ENCODE measurements at places on chromosomes 4 and X.

GRCh38 chrX:41084893-41085511 lies at the start of gene USP9X:
Gene USP9X, plus strand, starts transcription at chrX:41085445. Its CDS starts 38,184 bp downstream, at chrX:41123629.
- DNase-seq, result peak; percentile 88

- no peak for DNase-seq
These were observed 102.1 kb upstream of the LRPAP1 start for GRCh38 chr4:3634281-3634857.

- DNase-seq, result no peak
These were observed 17.7 kb upstream of the HERC5 start for GRCh38 chr4:88439161-88439760.

DNA sequence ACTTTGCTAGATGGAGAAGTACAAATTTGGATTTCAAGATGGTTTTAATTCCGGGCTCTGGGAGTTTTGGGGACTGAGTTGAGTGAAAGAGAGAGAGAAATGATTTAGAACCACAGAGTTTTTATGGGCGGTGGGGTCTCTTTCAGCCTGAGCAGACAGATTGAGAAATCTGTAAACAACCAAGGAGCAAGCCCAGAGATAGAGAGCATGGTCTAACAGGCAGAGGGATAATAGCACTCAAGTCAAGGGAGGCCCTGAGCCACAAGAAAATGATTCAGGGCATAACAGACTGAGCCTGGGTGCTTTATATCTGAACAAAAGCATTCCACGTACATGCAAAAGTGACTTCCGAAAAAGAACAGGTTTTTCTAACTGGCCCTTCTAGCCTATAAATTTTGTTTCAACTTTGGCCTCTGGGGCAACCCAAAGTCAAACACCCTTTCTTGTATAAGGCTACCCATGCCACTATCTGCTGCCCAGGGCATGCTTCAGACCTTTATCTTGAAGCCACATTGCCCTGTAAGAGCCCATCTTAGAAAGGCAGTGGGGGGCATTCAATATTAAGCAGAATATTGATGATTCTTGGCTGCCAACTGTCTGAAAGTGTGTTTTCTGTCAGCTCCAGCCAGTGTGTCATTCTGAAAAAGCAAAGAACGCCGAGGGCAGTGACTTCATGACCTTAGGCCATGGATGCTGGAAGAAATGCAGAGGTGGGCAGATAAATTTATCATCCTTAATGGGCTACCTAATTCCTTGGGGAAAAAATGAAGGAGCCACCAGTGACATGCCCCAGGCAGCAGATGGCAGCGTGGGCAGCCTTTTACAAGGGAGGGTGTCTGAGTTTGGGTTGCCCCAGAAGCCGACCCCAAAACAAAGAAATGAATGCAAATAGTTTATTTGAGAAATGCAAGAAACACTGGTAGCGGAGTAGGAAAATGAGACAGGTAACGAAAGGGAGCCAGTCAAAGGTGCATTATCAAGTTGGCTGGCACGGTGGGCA lies 637.6 kb downstream of the MID1IP1 start:
- no peak for DNase-seq

- peak; percentile 20 for DNase-seq
These were observed 31.6 kb upstream of the IRAK1 start for GRCh38 chrX:154051201-154051810.

GRCh38 chr4:89283226-89284009 lies 24.2 kb downstream of the GPRIN3 start:
- no peak for DNase-seq

- peak; percentile 19 for DNase-seq
These were observed 6.8 kb upstream of the IQSEC2 start for GRCh38 chrX:53288189-53288588.

- no peak for DNase-seq
These were observed 57.1 kb upstream of the ADGRG2 start for GRCh38 chrX:19179389-19179788.

- DNase-seq, result no peak
These were observed 31.1 kb upstream of the GTPBP6 start for GRCh38 chrX:349702-350101.

DNA sequence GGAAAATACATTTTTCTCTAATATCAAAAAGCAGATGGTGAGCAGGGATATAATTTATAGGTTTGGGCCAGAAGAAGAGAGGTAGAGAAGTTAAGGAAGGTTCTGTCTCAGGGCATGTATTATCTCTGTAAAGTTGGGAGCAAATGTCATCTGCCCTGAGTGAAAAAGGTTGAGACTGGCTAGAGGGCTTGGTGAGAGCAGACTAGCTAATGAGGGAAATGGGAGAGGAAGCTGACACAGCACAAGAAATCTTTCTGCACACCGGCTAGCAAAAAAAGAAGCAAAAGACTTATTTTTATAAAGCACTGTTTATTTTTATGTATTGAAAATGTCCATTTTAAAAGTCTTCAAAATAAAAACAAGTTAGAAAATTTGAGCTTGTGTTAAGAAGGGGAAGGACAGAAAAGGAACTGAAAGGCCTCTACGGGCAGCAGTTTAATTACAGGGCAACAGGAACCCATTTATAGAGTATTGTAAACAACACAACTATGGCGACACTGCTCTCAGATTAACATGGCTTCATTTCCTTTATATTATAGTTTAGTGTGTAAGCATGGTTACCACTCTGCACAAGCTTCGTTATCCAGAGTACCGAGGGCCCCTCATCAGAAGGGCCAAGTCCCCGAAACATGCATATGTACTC lies 17.4 kb downstream of the CD40LG start:
- no peak for DNase-seq

- DNase-seq, result no peak
These were observed 64.5 kb upstream of the PRSS12 start for GRCh38 chr4:118417325-118417724.

DNA sequence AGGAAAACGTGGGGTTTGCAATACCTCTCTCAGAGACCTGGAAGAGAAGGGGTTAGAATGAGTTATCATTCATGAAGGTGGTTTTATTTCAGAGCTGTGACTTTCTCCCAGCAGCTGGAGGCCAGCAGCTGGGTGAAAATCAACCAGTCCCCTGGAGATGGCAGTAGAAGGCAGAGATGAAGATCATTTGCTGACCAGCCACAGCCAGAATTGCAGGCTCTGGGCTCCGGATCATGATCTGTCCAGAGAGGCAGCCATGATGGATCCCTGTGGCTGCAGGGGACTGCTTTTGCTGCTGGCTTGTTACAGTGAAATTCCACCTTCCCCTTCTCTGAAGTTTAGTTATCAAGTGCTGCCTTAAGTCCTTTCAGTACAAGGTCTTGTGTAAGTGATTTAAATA lies 46.9 kb upstream of the TAB3 start:
- DNase-seq, result no peak

- no peak for DNase-seq
These were observed 3.7 kb downstream of the GABRQ start for GRCh38 chrX:152641256-152641875.

DNA sequence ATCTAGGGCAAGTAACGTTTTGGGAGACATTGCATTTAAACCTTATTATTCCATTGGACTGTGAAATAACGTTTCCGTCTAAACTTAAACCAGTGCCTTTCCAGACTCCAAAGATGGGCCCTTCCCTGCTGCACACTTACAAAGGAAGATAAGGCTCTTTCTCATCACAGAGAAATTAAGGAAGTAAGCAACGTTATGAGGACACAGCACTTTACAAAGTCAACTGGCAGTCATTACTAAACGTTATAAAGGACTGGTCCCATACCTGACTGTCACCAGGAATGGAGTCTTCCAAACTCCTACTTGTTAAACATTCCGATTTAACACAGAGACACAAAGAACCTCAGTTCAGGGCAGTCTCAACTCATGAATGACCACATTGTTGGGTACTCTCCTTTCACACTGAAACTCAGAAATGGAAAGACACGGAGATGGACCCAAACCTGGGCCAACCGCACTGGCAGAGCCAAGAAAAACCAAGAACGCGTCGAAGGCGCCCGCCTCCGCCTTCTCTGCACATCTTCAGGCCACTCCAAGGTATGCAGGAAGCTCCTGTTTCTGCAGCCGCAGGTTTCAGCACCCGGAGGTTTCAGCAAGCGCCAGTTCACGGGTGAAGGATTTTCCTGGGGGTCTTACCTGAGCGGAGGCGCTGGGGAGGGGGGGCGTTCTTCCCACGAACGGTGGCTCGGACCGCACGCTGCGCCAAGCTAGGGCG lies 670 bp downstream of the PAPSS1 start:
- DNase-seq, result no peak

DNA sequence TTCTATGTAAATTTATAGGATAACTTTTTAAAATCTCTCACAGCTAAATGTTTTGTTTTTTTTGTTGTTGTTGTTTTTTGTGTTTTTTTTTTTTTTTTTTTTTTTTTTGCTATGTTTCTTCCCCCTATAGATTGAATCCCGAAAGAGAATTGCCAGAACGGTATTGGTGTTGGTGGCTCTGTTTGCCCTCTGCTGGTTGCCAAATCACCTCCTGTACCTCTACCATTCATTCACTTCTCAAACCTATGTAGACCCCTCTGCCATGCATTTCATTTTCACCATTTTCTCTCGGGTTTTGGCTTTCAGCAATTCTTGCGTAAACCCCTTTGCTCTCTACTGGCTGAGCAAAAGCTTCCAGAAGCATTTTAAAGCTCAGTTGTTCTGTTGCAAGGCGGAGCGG lies 4.1 kb downstream of the BRS3 start:
- no peak for DNase-seq

- DNase-seq, result no peak
These were observed 21.2 kb upstream of the IRAK1 start for GRCh38 chrX:154040863-154041262.

GRCh38 chrX:111854556-111855490 lies 21.2 kb upstream of the TRPC5OS start:
- DNase-seq, result no peak

DNA sequence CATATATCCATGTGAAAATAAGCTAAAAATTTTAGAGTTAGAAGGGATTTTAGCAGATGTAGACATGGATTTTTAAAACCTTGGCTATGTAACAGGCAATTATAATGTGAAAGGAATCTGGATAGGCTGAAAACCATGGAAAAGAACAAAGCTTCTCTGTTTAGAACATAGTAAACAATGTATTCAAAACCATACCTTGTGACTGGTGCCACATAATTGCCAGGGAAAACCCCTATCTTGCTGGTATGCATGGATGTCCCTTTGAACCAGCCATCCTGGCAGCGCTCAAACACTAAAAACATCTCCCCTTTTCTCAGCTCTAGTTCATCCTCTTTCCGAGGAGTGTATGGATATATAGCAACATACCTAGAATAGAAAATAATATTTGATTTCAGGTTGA lies 110.6 kb upstream of the CBR4 start:
- no peak for DNase-seq

DNA sequence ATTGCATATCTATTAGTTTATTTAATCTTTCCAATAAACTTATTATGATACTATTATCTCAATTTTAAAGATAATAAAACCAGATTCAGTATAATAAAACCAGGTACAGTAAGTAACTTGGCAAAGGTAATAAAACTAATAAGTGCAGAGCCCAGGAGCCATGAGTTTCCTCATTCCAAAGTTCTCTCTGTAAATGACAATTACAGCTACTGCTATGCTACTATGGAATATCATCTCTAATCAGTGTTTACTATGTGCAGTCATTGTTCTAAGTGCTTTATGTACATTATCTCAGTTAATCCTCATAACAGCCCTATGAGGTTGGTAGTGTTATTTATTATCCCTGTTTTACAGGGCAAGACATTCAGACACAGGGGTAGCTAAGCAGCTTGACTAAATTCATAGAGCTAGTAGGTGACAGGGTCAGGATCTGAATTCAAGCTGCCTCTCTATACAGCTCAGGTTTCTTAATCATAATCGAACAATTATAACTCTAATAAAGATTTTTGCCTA lies 285.0 kb upstream of the PITX2 start:
- DNase-seq, result no peak
